ENCODE measurements at places on chromosomes 1 and 21. TPM values are rescaled to one million over a fixed set of nuclear protein-coding genes. Genes with fewer than 3 reads are reported as not detected.
A peak's percentile ranks its signal among the peaks of the same experiment; 100 is the strongest.

GRCh38 chr1:55803429-55803828 lies 588.3 kb upstream of the USP24 start:
- no peak for DNase-seq

DNA sequence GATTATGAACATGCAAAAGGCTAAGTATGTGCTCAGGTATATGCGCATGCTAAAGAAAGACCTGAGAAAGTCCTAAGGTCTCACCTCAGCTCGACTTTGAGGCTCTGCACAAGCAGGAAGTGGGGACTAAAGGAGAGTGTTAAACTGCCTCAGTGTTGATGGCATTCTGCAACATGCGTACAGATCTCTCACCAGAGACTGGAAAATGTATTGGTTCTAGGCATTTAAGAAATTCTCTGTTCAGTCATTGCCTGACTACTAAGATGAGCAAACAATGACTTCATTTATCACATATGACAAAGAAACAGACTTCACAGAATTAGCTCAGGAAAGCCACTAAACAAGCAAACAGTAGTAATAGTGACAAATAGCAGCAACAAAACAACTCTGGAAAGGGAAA lies 90.8 kb downstream of the USH2A start:
- no peak for DNase-seq

DNA sequence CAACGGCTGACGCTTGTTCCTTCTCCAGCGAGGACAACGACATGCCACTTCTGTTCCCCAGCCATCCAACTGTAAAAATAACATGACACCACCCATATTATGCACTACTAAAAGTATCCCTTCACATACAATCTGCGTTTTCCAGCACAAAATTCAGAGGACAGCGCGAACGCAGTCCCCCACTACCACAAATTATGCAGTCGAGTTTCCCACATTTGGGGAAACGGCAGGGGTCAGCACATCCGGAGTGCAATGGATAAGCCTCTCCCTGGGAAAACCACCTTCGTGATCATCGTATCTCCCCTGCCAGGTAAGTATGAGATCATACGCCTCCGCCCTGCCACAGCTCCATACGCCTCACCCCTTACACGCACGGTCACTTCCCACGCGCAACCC lies 120.9 kb downstream of the PPIAL4G start:
- DNase-seq: peak; percentile 26

GRCh38 chr1:220884109-220884980 lies 5.1 kb downstream of the HLX start:
- peak; percentile 91 for DNase-seq

DNA sequence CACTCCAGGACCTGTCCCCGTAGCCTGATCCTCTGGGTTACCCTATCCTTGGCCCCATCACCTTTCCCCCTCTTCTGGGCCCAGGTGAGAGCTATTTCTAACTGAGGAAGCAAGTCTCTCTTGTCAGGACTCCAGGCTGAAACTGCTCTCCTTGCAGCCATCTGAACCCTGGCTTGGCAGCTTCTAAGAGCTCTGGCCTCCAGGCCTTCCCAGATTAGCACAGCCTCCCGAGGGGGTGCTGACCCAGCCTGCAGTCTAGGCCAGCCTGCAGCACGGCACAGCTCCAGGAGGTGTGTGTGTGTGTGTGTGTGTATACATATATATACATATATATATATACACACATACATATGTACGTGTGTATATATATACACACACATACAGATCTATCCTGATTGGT lies 17.4 kb downstream of the CACNA1S start:
- DNase-seq: no peak

DNA sequence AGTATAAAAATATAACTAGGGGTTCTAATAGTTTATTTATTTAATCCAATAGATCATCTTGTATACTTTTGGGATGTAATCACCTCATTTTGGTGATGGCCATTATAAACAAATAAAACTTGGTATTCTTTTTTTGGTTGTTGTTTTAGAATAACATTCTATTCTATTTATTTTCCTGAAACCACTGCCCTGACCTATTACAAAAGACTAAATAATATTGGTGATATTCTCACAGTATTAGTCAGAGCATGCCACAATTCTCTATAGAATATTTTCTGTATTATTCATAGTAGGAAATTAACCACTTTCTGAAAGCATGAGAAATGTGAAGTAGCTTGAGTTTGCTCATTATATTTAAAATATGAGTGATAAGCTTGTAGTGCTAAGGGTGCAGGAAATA lies 54.1 kb upstream of the LRRC7 start:
- DNase-seq: no peak

DNA sequence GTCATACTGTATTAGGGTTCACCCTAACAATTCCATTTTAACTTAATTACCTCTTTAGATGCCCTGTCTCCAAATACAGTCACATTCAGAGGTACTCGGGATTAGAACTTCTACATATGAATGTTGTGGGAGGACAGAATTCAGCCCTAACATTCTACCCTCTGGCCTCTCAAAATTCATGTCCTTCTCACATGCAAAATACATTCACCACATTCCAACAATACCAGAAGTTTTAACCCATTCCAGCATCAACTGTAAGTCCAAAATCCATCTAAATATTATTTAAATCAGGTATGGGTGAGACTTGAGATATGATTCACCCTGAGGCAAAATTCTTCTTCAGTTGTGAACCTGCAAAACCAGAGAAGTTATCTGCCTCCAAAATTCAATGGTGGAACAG lies 14.5 kb downstream of the LY9 start:
- DNase-seq: no peak

DNA sequence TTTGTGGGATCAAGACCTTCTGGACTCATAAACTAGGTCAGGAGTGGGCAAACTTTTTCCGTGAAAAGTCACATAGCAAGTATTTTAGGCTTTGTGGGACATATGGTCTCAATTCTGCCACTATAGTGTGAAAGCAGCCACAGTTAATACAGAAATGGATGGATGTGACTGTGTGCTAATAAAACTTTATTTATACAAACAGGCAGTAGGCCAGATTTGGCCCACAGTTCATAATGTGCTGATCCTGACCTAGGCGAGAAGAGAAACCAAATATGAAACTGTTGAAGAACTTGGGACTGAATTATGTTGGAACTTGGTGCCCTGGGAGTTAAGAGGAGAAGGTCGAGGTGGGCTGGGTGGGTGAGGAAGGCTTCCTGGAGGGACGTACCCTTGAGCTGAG lies 17.1 kb downstream of the PADI3 start:
- no peak for DNase-seq

- peak; percentile 93 for DNase-seq
Observed at GRCh38 chr1:46179138-46180081, 3.1 kb upstream of the P3R3URF start.

NES gene
- 83.8 TPM for total RNA-seq

CD160 gene
- total RNA-seq: not detected

NPHP4 gene
- 8.9 TPM for total RNA-seq

CD164L2 gene
- total RNA-seq: 1.6 TPM

TMCC2 gene
- 12.1 TPM for total RNA-seq

All from neural progenitor cell (in vitro differentiated cells).